CD14-positive monocyte (primary cell): ENCODE measurements at places on chromosomes 7 and 10.

DNA sequence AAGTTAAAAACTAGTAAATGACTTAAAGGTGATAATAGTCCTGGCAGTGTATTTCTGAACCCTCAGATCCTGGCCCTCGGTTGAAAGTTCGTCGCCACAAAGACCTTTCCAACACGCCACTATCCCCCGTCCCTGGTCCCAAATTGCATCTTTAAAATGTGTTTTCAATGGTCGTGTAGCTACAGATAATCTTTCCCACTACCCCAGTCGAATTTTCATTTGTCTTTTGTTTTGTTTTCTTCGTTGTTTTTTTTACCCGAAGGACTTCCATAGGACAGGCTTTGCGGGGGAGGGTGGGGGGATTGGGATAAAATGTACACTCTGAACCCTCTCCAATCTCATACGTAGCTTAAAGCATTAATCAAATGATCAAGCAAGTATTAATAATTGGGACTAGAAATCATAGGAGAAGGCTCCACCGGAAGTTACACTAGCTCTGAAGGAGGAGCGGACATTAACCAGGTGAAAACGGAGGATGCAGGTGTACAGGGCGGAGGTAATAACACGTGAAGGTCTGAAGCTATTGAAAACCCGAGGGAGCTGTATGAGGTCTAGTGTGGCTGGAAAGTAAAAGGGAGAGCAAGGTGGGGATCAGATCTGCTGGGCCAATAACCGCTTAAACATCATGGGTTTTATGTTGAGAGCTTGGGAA is 32.8 kb upstream of the PHF14 start:
- DNase-seq = no peak

- no peak for DNase-seq
Observed at GRCh38 chr10:120396228-120396627, 60.8 kb upstream of the PLPP4 start.

DNA sequence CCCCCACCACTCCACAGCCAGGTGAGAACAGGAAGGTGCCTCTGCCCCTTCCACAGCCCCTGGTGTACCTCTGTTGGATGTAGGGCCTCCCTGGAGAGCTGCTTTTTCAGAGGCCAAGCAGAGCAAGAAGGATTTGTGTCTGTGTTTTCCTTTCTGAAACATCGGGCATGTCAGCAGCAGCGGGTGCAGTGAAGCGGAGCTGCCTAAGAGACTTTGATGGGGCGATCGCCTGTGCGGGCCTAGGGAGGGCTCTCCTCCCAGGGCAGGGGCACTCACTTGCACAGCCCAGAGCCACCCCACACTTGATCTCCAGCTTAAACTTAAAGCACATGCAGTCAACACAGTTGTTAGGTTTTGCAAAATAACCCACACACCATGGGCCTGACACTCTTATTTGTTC is 324.7 kb downstream of the ACTR3B start:
- no peak for DNase-seq

GRCh38 chr10:3510741-3511140 is 274.3 kb downstream of the KLF6 start:
- no peak for DNase-seq

- DNase-seq = no peak
Observed at GRCh38 chr7:1531979-1532455, 1.5 kb downstream of the MAFK start.

DNA sequence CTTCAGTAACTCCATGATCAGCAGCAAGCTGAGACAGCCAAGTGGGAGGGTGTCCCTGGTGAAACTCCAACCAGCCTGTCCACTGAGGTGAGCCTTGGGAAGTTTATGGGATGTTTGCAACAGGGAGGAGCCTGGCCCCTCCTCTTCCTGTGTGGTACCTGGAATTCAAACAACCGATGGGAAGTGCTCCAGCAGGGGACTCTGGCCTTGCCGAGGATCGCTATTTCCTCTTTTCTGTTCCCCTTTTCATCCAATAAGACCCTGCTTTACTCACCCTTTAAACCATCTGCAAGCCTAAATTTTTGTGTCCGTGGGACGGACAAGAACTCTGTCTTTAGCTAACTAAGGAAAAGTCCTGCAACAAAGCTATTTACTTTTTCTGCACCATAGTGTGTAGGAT is 491.1 kb upstream of the ZMIZ1 start:
- DNase-seq = peak; percentile 57

- DNase-seq = no peak
Observed at GRCh38 chr7:81081616-81082015, 162.8 kb upstream of the SEMA3C start.

GRCh38 chr7:124792002-124792401 is 26.4 kb upstream of the GPR37 start:
- no peak for DNase-seq
